ENCODE measurements at places on chromosomes 4 and X. TPM values are rescaled to one million over a fixed set of nuclear protein-coding genes. Genes with fewer than 3 reads are reported as not detected.

GRCh38 chr4:186953599-186954260, 230.1 kb upstream of the FAT1 start:
- DNase-seq, result no peak

- DNase-seq, result no peak
Observed at GRCh38 chrX:27132862-27133261, 330.3 kb downstream of the PPP4R3C start.

PCDH7 gene
- total RNA-seq, result 40.8 TPM

SOX3 gene
- 0.98 TPM for total RNA-seq

LRCH2 gene
- 5.8 TPM for total RNA-seq

DNA sequence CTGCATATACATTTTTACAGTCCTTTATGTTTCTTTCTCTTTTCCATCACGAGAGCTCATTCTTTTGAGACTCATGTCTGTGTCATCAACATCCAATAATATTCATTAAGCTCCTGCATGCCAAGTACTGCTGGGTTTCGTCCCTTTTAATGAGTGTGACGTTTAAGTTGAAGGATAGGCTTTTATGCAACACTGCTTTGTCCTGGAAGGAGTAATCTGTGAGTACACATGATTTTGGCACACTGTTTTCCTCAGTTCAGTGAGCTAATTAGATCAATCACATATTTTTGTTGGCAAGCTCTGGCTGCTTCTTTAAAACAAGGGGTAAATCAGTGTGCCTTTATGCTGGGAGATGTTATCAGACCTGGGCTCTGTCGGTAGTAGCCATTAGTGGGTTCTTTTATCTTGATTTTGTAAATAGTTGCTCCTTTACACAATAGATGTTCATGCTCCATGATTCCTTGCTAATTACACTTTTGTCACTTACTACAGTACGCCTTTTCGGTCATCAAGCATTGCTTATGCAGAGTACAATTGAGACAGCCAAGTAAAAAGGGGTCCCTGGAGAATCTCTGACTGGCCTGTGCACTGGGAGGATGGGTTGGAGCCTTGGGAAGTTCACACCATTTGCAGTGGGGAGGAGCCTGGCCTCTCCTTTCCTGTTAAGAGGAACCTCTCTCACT, 132.6 kb downstream of the FHIP1A start:
- DNase-seq, result peak; percentile 85
